ENCODE measurements at places on chromosomes 11 and 22. TPM values are rescaled to one million over a fixed set of nuclear protein-coding genes. Genes with fewer than 3 reads are reported as not detected.
A peak's percentile ranks its signal among the peaks of the same experiment; 100 is the strongest.

Gene FAM118B
- 20.3 TPM for total RNA-seq

Gene OR52I2
- not detected for total RNA-seq

- no peak overlapping the region for H3K4me3 ChIP-seq
- peaks cover 93% of the 10 kb centered on the region for H3K27me3 ChIP-seq
- no peaks in the 10 kb centered on the region for H3K4me1 ChIP-seq
- no peak overlapping the region for H3K27ac ChIP-seq
These were observed 131.7 kb downstream of the VPREB1 start for GRCh38 chr22:22376352-22376706.

DNA sequence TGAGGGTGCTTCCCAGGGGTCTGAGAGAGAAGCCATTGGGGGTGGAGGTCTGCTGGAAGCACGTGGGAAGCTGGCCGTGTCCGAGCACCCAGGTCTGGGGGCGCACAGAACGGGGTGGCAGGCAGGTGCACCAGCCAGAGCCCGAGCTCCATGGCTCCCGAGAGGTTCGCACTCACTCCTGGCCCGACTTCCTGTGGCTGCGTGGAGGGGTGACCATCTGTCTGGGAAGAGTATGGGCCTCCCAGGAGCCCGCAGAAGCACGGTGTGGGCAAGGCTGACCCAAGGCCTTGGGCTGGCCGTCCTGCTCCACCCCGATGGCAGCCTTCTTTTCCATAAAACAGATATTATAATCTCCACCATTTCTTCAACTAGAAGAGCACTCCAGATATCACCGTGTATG, 256.0 kb upstream of the B3GAT1 start:
- no peaks in the 10 kb centered on the region for H3K36me3 ChIP-seq
- H3K27me3 ChIP-seq, result peaks cover 25% of the 10 kb centered on the region
- no peak overlapping the region for H3K4me3 ChIP-seq

GRCh38 chr11:95279921-95280868, 49.2 kb upstream of the SESN3 start:
- peaks cover 2% of the 10 kb centered on the region for H3K36me3 ChIP-seq
- no peak for DNase-seq
- H3K4me3 ChIP-seq, result no peak overlapping the region
- H3K4me1 ChIP-seq, result peaks cover 44% of the 10 kb centered on the region
- H3K27ac ChIP-seq, result peak overlapping the region; percentile 89
